Caki2 (cell line): ENCODE measurements at places on chromosomes 1 and 21. TPM values are rescaled to one million over a fixed set of nuclear protein-coding genes. Genes with fewer than 3 reads are reported as not detected.

The MAP3K7CL gene
- 2.0 and 18.1 TPM in 2 replicates for total RNA-seq

The TTC22 gene
- total RNA-seq, result not detected in 2 replicates

The PLA2G2C gene
- not detected in 2 replicates for total RNA-seq

The SLC16A1 gene
- total RNA-seq, result 29.8 and 34.6 TPM in 2 replicates

DNA sequence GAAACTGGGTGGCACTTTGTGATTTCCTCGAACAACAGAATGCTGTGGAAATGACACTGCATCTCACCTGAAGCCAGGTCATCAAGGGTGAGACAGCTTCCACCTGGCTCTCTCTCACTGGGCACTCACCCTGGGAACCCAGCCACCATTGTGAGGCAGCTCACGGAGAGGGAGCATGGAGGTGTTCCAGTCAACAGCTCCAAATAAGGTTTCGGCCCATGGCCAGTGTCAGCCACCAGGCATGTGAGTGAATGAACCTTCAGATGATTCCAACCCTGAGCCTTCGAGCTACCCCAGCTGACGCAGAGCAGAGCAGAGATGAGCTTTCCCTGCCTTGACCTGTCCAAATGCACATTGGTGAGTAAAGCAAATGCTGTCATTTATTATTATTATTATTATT, 58.1 kb downstream of the SYDE2 start:
- DNase-seq, result no peak

GRCh38 chr1:174786760-174787159, 213.0 kb upstream of the CACYBP start:
- no peak for DNase-seq

DNA sequence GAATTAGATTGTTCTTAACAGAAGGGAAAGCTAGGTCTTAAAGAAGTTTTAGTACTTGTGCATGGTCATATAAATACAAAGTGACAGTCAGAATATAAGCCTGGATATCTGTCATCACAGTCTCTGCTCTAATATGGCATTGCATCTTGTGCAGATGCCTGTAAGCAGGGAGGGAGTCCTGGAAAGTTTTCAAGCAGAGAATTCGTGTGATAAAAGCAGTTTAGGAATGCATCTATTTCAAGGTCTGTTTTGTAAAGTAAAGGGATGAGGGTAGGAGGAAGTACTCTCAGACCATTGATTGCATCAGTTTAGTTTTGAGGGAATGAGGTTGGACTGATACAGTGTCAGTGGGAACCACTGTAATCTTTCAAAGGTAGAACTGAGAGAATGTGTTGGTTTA, 30.6 kb downstream of the IARS2 start:
- DNase-seq, result no peak

- no peak for DNase-seq
Measured at GRCh38 chr1:55380355-55380970, 165.3 kb upstream of the USP24 start.

GRCh38 chr1:2593251-2593878, 6.8 kb downstream of the PRXL2B start:
- no peak for DNase-seq

DNA sequence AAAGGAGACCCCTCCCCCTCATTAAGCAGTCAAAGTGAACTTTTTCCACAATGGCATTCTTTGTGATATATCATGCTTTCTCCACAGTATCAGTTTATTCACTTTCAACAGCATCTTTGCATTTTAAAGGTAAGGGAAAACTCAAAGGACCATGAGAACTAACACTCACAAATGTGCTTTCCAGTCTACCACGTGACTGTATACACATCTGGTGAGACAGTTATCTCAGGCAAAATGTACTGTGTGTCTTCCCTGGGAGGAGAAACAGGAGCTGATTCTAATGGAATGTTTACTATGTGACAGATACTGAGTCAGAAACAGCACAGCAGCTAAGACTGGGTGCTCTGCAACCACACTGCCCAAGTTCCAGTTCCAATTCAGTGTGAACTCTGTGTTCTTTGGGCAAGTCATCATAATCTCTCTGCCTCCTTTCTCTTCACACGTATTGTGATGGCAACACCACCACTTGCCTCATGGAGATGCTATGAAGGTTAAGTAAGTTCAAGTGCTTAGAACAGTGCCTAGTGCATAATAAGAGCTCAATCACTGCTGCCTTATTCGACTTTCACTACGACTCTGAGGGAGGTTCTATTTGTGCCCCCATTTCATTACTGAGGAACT, 79.0 kb downstream of the SLC45A1 start:
- DNase-seq, result peak; percentile 77
